NCI-H2227 treated with DMSO at 0.1 percent for 48 hours (cell line): ENCODE measurements at places on chromosomes 1 and 21.
A peak's percentile ranks its signal among the peaks of the same experiment; 100 is the strongest.

GRCh38 chr21:25586326-25586725 lies 21.0 kb downstream of the MRPL39 start:
- no peak for DNase-seq

GRCh38 chr1:188237573-188238348 lies 1409.0 kb downstream of the PLA2G4A start:
- DNase-seq, result no peak

DNA sequence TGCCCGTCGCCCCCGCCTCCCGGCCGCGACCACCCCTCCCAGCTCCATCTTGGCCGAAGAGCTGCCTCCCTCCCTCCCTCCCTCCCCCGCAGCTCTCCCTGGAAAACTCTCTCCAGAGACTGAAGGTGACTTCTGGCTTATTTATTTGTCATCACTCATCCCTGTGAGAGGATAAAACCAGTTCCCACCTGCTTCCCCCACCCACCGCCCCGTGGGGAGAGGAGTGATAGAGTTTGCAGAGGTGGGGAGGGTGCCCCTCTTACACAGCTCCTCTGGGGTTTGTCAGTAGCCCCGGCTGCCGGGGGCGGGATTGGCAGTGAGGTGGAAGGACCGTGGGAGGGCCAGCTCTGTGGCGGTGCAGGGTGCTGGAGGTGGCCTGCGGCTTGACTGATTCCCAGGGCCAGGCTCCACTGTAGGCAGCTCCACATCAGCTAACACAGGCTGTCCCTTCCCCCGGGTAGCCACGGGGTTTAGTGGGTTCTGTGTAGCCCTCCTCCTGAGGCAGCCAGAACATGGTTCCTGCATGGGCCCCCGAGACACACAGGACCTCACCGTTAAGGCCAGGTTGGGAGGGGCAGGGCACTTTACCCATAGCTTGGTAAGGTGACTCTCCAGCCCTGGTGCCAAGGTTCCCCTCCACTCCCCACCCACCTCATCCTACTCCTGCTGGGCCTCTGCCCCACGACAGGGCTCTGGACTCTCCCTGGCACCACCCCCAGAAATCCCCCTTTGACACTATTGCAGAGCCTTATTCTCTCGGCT lies 62.2 kb downstream of the ELK4 start:
- no peak for DNase-seq

GRCh38 chr1:917466-918091 lies 6.1 kb upstream of the SAMD11 start:
- no peak for DNase-seq

- DNase-seq, result no peak
These were observed 87.0 kb upstream of the BTG3 start for GRCh38 chr21:17699524-17700189.

DNA sequence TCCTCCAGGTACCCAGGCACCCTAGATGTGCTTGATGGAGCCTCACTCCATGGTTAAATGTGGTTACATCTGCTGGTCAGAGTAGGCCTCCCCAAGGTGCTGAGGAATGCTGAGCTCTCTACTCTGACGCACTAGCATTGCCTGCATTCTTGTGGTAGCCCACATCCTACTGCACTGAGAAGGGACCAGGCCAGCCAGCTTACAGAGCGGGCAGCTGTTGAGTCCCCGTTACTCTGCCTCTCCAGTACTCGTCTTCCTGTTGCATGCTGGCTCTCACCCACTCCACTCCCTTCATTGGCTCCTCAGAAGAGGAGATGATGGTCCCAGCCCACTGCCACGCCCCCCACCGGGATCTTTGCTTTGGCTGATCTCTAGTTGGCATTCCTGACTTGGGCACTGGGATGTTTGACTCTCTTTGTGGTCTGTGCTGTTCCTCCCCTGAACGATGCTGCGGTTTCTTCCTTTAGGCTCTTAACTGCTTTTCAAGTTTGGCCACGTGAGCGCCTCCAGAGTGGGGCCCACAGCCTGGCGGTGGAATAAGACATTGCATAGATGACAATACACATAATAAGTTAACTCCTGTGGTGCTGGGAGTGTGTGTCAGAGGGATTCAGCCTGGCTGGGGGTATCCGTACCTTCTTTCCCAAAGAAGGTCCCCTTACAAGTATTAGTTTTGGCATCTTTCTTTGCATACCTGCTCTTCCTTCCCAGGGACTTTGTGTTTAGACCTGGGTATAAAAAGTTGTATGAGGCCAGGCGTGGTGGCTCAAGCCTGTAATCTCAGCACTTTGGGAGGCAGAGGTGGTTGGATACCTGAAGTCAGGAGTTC lies 18.6 kb downstream of the AZIN2 start:
- no peak for DNase-seq

GRCh38 chr1:168394858-168395257 lies 114.2 kb downstream of the TBX19 start:
- DNase-seq, result no peak

- no peak for DNase-seq
These were observed 85.2 kb downstream of the UCK2 start for GRCh38 chr1:165912638-165913037.

- no peak for DNase-seq
These were observed 50.3 kb upstream of the ARTN start for GRCh38 chr1:43883321-43883720.

- peak; percentile 83 for DNase-seq
These were observed 497 bp upstream of the FUCA1 start for GRCh38 chr1:23868557-23869016.
